CD4-positive, CD25-positive, alpha-beta regulatory T cell (primary cell): ENCODE measurements at places on chromosomes 16 and 17.

DNA sequence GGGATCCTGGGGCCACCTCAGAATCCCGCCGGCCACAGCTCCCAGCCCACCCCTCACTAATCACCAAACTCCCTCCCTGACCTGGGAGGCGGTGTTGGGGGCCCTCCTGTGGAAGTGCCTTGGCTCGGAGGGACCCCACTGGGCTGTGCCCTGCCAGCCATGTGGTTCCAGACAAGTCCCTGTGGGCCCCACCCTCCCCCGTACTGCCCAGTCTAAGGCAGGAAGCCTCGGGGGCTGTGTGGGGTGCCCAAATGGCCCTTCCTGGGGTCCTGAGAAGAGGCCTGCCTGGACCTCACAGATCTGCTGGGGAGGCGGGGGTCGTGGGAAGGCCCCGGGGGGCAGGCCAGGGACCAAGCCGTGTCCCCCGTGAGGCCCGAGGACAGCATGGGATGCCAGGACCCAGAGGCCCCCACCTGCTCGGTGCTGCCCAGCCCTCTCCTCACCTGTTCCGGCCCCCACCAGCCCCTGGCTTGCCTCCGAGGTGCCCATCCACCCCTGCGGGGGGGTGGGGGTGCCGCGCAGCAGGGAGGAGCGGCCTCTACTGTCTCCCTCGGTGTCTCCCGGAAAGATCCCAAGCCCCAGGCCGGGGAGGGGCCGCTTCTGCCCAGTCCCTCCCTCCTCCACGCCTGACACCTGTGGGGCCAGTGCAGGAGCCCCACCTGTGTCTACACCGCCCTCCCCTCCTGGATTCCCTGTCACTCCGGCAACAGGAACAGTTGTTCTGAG, 9.3 kb upstream of the KREMEN2 start:
- DNase-seq = no peak

DNA sequence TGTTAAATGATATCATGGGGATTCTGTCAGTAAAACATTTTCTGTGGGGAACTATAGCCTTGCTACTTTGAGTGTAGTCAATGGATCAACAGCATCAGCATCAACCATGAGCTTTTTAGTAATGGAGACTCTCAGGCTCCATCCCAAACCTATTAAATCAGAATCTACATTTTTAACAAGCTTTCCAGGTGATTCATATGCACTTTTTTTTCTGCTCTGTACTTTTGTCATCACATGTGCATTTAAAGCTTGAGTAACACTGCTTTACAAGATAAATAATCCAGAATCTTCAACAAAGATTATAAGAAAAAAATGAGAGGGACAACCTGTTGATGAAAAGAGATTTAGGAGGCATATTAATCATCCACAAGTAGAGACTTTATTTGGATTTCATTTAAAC, 23.5 kb downstream of the NUP93 start:
- no peak for DNase-seq

DNA sequence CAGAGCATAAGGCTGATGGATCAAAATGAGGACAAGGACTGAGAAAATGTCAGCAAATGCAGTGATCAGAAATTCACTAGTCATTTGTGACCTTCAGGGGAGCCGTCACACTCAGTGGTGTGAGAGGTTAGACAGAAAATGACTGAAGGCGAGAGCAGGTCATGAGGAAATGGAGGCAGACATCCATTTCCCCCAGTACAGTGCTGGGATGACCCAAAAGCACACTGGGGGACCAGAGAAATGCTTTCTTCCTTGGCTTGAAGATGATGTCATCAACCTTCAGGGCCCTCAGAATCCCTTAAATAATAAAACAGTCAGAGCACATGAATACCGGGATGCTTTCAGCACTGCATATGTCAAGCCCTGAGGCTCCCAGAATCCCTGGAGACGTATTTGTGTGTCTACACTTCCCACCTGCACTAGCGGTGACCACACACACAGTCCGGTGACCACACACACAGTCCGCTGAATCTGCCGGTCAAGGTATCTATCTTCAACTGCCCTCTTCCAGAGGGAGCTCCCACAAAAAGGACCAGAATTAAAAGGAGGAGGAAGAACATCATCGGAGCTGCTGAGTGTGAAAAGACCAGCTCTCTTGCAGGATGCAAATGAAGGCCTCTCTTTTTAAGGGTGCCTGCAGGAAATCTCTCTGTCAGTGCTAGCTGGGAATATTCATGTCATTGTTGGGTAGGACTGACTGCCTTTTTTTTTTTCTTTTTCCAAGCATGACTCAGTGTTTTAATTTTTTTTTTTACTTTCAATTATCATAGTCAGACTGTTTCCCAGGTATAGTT, 8.2 kb downstream of the UBE2O start:
- no peak for DNase-seq

DNA sequence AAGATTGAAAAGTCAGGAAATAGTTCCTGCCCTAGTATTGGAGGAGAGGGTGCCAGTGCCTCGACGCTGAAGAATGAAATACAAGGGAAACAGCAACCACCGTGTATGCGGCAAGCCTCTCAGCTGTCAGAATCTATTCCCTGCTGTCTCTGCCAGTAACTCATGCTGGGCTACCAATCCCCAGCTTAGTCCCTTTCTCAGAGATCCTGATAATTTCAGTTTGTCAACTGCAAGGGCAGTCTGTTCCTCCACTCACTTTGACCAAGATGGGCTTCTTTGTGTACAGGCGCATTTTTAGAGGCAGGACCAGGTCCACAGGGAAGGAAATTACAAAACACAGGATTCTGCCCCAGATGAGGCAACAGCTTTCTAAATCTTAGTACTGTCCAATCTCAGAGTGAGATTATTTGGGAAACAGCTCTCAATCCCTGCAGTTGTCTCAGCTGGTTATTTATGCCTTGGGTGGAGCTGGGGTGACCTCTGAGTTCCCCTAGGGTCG, 1.3 kb downstream of the NQO1 start:
- no peak for DNase-seq

- DNase-seq = peak; percentile 14
These were observed 2.6 kb upstream of the N4BP1 start for GRCh38 chr16:48612611-48613010.
